ENCODE measurements at places on chromosomes 5 and 9.

- DNase-seq = peak; percentile 19
Measured at GRCh38 chr9:138073808-138074207, 196.2 kb downstream of the CACNA1B start.

GRCh38 chr5:159050316-159051143 lies 49.2 kb downstream of the EBF1 start:
- DNase-seq = no peak

DNA sequence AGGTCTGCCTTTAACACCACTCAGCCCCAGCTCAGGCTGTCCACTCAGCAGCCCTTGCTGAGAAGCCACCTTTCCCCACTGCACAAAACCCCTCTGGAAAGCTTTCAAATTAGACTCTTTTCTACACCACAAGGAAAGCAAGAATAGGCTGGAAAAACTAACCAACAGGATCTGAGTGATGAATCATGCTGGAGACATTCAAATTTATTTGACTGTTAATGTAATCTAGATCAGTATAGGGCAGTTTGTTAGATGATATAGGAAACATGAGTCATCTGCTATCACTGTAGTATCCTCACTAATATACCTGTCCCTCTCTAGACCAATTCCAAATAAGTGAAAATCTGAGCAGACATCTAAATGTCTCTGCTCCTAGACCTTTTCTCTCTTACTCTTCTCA lies 127.8 kb upstream of the PAM start:
- no peak for DNase-seq

GRCh38 chr5:110784901-110785300 lies 46.1 kb downstream of the SLC25A46 start:
- DNase-seq = no peak

GRCh38 chr9:17782430-17783149 lies 203.7 kb downstream of the SH3GL2 start:
- DNase-seq = no peak

- DNase-seq = no peak
Measured at GRCh38 chr5:115584501-115584900, 17.8 kb downstream of the TICAM2 start.

GRCh38 chr5:77973253-77973609 lies 197.1 kb upstream of the TBCA start:
- no peak for DNase-seq

DNA sequence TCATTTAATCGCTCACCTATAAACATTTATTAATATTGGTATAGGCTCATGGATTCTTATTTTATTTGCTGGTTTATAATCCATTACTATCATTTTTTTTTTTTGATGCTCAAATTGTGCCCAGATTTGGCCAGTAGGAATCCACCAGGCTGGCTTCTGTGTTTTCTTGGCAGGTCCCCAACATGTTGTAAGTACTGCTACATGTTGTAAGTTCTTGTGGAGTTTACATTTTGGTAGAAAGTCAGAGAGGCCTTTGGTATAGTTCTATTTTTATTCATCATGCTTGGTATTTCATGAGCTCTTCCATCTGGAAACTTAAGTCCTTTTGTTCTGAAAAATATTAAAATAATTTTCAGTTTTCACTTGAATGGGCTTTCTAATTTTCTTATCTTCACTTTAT lies 47.1 kb downstream of the MAT2B start:
- DNase-seq = no peak

DNA sequence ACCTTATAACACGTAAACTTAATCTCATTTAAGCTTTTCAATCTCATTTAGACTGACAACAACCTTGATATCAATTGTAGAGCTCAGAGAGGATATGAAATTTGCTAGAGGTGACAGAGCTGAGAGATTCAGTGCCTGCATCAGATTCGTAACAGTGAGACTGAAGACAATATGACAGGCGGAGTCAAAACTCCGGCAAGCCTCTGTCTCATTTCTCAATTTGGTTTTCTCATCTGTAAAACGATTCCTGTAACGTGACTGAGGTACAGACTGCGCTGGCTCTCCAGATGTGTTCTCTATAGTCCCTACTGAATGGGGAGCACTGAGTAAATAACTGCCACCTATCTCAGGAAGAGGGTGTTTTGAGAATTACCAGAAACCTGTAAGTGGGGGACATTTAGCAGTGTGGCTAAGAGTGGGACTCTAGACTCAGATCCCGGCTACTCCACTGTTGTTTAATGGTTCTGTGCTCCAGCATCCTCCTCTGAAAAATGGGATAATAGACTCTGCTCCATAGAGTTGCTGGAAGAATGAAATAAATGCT lies 3.0 kb upstream of the MCIDAS start:
- no peak for DNase-seq

DNA sequence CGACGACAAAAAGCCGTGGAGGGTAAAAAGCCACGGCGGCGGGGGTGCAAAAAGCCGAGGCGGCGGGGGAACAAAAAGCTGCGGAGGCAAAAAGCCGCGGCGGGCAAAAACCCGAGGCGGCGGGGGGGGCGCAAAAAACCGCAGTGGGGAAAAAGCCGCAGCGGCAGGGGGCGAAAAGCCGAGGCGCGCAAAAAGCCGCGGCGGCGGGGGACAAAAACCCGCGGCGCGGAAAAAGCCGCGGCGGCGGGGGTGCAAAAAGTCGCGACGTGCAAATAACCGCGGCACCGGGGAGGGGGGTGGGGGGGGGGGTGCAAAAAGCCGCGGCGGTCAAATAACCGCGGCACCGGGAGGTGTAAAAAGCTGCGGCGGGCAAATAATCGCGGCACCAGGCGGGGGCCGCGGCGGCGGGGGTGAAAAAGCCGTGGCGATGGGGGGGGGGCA lies 511.5 kb downstream of the FOXD4L5 start:
- peak; percentile 15 for DNase-seq

- DNase-seq = no peak
Measured at GRCh38 chr9:115278326-115279035, 160.5 kb upstream of the TNC start.

- no peak for DNase-seq
Measured at GRCh38 chr9:136571531-136571930, 25.7 kb upstream of the NOTCH1 start.

GRCh38 chr9:86097510-86098224 lies 1.7 kb downstream of the GOLM1 start:
- DNase-seq = no peak

- no peak for DNase-seq
Measured at GRCh38 chr9:70535546-70536323, 121.3 kb upstream of the KLF9 start.

DNA sequence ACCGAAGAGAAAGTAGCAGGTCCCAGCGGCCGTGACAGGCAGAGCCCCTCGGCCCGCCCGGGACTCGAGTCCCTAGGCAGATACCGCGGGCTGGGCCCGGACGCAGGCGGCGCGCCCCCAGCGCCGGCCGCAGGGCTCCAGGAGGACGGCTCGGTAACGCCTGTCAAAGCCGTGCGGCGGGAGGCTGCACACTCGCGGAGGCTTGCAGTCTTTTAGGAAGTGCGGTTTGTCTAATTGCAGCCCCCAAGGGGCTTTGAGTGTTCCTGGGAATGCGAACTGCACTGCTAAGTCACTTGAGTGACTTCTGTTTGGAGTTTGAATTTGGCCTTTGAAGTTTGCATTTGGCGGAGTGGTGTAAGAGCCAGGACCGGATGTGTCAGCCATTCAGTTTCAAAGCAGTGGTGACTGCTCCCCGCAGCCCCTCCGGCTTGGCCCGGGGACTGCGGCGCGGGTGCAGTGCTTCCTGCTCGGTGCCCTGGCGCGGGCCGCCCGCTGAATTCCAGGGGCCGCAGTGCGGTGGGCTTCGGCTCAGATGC lies 1.3 kb downstream of the MAP3K1 start:
- peak; percentile 87 for DNase-seq

- no peak for DNase-seq
Measured at GRCh38 chr5:146018514-146019375, 82.4 kb downstream of the SH3RF2 start.

GRCh38 chr5:93208141-93208751 lies 372.8 kb downstream of the NR2F1-AS1 start:
- no peak for DNase-seq

DNA sequence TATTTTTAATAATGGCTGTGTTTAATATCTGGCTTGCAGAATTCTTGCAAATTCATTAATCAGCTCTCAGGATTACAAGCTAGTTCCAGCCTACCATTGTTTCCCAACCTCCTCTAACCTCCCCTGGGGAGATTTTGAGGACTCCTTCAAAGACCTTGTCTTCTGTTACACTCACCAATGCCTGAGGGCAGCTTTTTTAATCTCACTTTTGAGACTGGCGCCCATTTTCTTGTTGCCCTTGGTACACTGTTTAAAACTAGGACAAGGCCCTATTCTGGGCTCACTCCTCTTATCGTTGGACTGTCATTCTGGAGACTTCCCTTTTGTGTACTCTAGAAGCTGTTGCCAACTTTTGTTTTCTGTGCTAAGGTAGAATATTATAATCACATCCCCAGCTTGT lies 13.6 kb upstream of the EQTN start:
- no peak for DNase-seq

DNA sequence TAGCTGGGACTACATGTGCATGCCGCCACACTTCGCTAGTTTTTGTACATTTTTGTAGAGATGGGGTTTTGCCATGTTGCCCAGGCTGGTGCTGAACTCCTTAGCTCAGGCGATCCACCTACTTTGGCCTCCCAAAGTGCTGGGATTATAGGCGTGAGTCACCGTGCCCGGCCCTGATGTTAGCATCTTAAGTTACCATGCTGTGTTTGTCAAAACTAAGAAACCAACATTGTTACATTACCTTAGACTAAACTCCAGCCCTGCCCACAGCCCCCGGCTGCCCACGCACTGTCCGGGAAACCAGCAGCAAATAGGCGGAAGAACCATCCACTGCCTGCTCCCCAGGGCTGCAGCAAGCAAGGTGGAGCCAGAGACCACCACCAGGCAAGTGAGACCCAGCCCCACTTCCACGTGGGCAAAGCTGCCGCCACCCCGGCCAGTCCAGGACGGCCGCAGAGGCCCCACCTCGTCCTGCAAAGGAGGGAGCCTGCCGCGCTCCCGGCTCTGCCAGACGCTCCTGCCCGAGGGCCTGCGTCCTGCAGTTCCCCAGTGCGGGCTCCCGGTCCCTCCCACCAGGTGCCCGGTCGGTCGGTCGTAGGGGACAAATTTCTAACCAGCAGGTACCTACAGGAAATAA lies 35.7 kb upstream of the TXN start:
- DNase-seq = no peak

GRCh38 chr5:99037668-99038067 lies 108.9 kb upstream of the CHD1 start:
- DNase-seq = no peak

DNA sequence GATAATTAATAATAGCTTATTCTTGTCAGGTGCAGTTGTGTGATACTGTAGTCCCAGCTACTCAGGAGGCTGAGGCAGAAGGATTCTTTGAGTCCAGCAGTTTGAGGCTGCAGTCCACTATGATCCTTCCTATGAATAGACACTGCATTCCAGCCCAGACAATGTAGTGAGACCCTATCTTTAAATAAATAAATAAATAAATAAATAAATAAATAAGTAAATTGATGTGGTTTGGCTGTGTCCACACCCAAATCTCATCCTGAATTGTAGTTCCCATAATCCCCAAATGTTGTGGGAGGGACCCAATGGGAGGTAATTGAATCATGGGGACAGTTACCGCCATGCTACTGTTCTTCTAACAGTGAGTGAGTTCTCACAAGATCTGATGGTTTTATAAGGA lies 5.6 kb upstream of the ELL2 start:
- no peak for DNase-seq

DNA sequence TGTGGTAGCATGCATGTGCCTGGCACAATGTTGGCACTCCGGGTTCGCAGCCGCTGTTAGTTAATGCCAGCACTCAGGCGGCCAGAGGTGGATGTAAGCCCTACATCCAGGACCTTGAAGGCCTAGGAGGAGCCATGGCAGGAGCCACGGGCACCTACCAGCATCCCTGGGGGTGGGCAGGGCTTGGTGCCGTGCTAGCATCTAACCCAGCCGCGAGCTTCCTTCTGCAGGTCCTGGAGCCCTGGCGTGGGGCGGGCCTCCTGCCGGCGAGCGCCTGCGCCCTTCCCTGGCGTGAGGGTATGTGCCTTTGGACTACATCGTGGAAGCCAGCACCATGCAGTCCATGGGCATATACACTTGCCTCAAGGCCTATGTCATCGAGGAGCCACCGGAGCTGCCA lies 53.8 kb downstream of the COL27A1 start:
- DNase-seq = no peak

DNA sequence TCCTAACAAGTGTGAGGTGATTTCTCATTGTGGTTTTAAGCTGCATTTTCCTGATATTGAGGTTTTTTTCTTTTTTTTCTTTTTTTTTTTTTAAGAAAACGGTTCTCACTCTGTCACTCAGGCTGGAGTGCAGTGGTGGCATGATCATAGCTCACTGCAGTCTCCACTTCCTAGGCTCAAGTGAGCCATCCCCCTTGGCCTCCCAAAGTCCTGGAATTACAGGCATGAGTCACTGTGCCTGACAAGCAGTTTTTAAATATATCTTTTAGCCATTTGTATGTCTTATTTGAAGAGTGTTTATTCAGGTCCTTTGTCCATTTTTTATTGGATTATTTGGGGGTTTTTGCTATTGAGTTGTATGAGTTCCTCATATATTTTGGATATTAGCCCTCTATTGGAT lies 53.8 kb downstream of the GCNT1 start:
- DNase-seq = no peak

DNA sequence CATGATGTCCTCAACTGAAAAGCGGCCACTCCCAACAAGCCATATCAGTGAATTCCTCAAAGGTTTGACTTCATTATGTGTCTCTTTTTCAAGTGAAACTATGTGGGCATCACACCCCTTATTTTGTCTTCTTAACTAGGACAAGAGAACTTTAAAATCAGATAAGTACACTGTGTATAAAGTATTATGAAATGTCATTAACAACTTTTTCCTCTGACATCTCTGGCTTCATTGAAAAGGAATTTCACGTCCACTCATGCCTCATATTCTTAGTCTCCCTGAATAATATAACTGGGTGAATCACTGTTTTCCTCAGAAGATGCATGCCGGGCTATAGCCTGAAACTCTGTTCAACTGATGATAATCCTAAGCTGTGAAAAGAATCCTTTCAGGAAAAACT lies 415.8 kb downstream of the ACTL7B start:
- no peak for DNase-seq

DNA sequence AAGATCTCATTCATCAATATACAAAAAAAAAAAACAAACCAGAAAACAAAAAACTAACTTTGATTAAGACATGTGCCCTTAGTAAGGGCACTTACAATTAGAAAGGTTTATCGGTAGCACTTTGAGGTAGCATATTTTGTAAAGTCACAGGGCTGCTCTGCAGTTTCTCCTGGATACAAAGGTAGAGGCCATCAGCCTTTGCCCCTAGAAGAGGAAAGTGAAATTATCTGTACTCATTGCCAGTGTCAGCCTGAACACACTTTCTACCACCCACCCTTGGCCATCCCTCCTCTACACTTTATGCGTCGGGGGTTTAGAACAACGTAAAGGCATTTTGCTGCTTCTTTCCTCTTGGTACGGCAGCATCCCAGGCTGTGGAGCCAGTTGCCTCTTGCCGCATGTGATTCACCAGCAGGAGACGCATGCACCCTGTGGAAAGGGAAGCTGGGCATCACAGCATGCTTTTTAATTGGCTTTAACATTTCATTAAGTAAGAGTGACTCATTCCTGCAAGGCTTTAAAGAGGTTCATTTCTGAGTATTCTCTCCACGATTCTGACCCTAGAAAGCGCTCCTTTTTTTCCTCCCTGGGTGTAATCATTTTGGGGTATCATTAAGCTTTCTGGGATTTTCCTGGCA lies 84.6 kb downstream of the CEMIP2 start:
- DNase-seq = no peak

GRCh38 chr9:114181607-114182409 lies 26.5 kb downstream of the COL27A1 start:
- DNase-seq = no peak
